ENCODE measurements at places on chromosomes 5 and 9. TPM values are rescaled to one million over a fixed set of nuclear protein-coding genes. Genes with fewer than 3 reads are reported as not detected.

The FOXD4L5 gene
- 0.09 TPM for total RNA-seq

The CA9 gene
- 8.1 TPM for total RNA-seq

The ANKRD55 gene
- total RNA-seq: under 0.01 TPM

The MSH3 gene
- total RNA-seq: 25.6 TPM

All from smooth muscle cell of the umbilical artery (primary cell).